HT1080 (cell line): ENCODE measurements at places on chromosomes 16 and 17.

GRCh38 chr16:12011565-12011964, 35.0 kb downstream of the SNX29 start:
- DNase-seq = no peak

DNA sequence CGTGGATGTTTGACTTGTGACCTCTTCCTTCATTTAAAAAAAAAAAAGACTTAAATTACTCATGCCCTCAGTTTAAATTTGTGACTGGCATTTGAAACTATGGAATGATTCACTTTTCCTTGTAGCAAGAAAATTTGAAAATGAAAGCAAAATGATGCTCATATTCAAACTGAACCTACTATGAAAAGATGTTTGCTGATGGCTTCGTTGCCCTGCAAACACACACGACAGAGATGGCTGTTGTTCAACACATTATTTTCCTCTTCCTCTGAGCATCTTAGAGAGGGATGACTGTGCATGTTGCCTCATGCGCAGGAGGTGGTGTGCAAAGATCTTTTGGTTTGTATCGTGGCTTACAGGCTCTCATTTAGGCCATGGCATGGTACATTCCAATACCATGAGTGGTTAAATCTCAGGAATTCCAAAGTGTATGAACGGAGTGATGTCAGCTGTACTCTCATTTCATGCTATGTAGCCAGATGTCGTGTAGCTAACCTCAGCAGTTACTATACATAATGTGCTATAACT, 164.5 kb downstream of the PRKCA start:
- peak; percentile 99 for DNase-seq

DNA sequence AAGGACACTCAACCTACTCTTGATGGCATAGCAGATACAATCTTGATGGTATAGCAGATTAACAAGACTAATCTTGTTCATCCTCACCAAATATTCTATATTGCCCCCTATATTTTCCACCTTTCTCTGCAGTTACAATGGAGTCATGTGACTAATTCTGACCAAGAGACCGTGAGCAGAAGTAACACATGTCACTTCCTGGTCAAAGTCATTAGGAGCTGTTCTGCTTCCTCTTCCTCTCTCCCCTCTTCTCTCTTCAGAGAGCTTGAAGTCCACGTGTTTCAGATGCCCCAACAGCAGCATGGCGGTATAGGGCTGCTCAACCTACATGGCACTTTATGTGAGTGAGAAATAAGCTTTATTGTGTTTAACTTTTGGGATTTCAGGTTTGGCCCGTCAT, 55.3 kb upstream of the ERCC4 start:
- DNase-seq = peak; percentile 16

DNA sequence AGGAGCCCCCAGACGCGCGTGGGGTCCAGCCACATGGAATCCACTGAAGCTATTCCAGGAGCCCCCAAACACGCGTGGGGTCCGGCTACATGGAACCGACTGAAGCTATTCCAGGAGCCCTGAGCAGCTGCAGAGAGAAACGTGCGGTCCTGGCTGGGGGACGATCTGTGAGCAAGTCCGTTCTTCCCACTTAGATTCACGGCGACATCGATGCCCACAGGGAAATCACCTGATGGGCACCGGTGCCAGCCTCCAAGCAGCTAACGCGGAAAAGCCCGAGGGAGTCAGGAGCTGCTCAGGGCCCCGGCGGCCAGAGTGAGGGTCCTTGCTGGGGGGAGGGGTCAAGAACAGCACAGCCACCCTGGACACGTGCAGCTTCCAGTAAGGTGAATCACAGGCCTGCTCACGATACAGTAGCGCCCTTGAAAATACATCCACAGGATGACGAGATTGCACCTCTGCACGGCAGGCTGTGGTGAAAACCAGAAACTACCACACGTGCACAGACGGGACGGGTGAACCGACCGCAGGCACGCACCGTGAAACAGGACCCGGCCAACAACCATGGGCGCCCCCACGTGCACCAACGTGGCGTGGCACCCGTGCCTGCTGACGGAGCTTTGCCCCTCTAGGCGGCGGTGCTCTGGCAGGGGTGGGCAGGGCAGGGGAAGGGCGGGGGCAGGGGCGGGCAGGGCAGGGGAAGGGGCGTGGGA, 77.7 kb upstream of the GNG13 start:
- peak; percentile 29 for DNase-seq

GRCh38 chr16:53611179-53611696, 92.4 kb downstream of the RPGRIP1L start:
- no peak for DNase-seq

DNA sequence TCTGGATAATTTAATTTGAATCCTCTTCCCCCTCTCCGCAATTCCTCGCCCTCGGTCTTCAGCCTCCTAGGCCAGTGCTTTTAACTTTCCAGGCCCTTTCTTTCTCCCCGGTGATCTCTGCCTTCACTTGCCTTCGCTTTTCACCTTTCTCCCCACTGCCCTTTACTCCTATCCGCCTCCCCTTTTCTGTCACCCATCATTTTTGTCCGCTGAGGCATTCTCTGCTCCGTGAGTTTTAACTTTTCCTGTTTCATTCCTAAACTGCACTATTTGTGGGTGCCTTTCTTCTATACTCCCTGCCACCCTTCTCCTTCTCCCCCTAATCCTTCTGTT, 729 bp downstream of the LONP2 start:
- no peak for DNase-seq

DNA sequence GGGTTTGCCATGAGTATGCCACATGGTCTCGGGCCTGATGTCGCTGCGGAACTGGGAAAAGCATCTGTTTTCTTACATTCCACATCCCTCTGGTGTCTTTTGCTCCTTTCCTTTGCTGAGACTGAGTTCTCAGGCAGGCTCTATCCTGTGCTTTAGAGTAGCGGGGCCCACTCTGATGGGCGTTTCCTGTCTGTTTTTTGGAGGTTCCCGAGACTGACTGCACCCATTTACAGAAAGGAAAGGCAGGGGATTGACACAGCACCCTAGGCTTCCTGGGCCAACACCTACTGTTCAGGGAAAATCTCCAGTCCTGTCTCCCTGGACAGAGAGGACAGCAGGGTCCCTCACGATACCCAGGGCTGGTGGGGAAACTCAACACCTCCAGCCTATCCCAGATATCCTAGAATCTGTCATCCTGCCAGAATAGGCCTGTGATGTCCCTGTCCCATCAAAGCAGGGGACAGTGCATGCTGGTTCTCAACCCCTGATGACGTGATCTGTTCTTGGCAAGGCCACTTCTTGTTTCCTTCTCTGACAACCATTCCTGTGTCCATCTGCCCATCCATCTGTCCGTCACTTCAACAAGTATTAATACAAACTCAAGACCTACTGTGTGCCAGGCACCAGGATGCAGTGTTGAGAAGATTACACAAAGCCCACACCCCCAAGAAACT, 42.2 kb downstream of the ACTG1 start:
- no peak for DNase-seq

GRCh38 chr17:51371732-51372151, 111.4 kb downstream of the UTP18 start:
- DNase-seq = peak; percentile 83

- no peak for DNase-seq
These were observed 34.0 kb downstream of the RAB11FIP4 start for GRCh38 chr17:31425282-31426040.

- DNase-seq = peak; percentile 67
These were observed 77.5 kb upstream of the N4BP1 start for GRCh38 chr16:48687421-48688038.

GRCh38 chr16:68860978-68861892, 17.9 kb downstream of the TANGO6 start:
- no peak for DNase-seq

GRCh38 chr16:212999-213398, 16.2 kb downstream of the LUC7L start:
- DNase-seq = no peak

DNA sequence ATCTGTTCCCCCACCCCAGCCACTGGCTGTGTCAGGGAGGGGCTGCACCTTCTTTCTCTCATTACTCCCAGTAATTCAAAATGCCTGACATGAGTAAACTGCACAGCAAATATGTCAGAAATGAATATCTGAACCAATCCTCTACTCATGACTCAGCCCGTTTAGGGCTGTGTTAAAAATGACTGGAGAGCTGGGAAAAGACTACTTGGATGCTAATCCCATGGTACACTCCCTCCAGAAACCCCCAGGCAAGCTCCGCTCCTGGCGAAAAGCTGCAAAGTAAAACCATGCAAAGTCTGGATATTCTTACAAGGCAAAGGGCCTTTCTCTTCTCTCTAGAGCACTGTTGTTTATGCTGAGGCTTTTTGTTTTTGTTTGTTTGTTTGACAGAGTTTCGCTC, 448.1 kb upstream of the DYNLRB2 start:
- no peak for DNase-seq

GRCh38 chr17:75864448-75864871, 9.3 kb upstream of the WBP2 start:
- DNase-seq = peak; percentile 52

- DNase-seq = no peak
These were observed 21.3 kb downstream of the C16orf74 start for GRCh38 chr16:85729452-85730185.

GRCh38 chr17:74776990-74777389, 845 bp upstream of the NAT9 start:
- no peak for DNase-seq

- DNase-seq = peak; percentile 35
These were observed 336.8 kb upstream of the MON1B start for GRCh38 chr16:76854234-76854633.

- DNase-seq = peak; percentile 57
These were observed 70.8 kb downstream of the EMP2 start for GRCh38 chr16:10509534-10510025.

- no peak for DNase-seq
These were observed 36.7 kb downstream of the ZNRF1 start for GRCh38 chr16:75035410-75035968.

- DNase-seq = no peak
These were observed 89.9 kb downstream of the PGS1 start for GRCh38 chr17:78468366-78468765.

DNA sequence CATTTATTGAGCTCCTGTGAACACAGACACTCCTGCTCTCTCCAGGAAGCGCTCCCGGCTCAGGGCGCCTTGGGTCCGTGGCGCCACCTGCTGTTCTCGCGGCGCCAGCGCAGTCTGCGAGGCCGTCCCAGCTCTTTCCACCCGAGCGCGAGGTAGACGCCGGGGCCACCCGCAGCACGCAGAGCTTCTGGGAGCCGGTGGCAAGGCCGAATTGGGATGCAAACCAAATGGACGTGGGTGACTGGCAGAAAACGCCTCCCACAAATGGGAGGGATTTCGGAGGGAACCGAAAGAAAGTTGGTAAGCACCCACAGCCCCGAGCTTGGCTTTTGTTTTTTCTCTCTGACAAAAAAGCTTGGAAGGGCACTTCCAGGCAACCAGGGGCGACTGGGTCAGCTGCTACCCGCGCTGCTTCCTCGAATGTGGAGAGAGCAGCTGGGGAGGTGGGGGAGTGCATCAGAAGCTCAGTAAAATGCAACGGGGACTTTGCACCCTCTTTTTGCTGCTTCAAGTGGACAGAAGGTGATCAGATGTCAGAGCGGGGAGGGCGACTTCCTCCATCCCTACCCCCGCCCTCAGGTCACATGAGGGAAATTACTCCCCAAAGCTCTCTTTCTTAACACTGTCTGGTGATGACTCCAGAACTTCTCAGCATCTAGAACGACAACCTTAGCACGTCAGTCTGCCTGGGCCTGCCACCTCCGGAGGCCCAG, 13.5 kb upstream of the N4BP1 start:
- peak; percentile 83 for DNase-seq

DNA sequence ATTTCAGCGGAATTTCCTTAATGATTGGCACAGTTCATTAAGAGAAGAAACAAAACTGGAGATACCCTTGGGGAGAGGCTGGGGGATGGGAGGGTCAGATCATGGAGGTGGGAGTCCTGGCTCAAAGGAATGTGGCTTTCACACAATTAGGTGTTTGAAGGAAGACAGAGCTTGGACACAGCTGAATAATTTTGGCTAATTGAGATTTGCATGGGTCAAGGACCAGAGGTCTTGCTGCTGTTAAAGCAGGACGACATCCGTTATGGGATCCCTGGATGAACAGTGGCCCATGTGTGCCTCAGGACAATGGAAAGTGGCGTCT, 160.3 kb downstream of the HS3ST3B1 start:
- DNase-seq = no peak

GRCh38 chr16:87924811-87925670, 11.3 kb downstream of the CA5A start:
- DNase-seq = no peak

DNA sequence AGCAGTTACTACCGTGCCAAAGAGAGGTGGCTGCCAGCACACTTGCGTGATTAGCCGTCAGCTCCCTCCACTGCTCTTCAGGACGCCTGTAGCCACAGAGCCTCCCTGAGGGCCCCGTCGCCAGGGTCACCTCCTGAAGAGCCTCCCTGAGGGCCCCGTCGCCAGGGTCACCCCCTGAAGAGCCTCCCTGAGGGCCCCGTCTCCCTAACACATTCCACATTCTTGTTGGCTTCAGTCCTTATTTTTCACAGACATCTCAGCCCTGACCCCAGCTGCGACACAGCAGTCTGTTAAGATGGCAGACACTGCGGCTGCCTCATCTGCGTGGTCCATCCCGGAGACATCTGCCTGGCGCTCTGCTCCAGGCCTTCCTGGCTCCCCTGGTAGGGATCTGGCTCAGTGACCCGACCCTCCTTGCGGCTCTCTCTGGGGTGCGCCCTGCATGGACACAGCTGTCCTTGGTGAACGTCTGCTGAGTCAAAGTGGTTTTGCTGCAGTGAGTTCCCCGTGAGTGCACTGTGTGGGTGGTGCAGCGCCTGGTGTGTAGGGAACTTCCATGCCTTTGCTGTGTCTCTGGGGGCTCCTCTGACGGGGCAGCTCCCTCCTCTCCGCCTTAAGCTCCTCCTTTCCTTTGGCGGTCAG, 11.4 kb downstream of the ACSF3 start:
- no peak for DNase-seq

- DNase-seq = no peak
These were observed 30.1 kb downstream of the CRLF3 start for GRCh38 chr17:30794372-30794771.

- DNase-seq = no peak
These were observed 417.1 kb upstream of the CDH11 start for GRCh38 chr16:65538976-65539375.

- peak; percentile 48 for DNase-seq
These were observed at the start of gene VEZF1 for GRCh38 chr17:57987581-57988300. Gene VEZF1 (minus strand): TSS chr17:57988254. CDS start chr17:57988111, 143 bp downstream.

DNA sequence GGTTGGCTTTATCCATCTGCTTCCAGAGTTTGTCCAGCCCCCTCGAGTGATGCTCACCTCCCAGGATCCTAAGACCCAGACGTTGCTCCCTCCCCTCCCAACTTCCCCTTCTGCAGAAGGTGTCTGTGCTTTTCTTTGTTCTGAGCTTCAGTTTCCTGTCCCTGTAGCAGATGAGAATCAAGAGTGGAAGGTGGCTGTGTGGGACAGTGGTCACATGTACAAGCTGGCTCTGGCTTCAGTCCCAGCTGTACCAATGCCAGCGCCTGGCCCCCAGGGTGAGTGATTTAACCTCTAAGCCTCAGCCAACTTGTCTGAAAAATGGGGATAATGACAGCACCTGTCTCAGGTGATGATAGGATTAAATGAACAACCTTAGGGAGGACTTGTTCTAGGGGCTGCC, 7.7 kb downstream of the PRR15L start:
- DNase-seq = no peak

GRCh38 chr16:68902003-68902968, 59.0 kb downstream of the TANGO6 start:
- DNase-seq = peak; percentile 74

- no peak for DNase-seq
These were observed 263.9 kb downstream of the MAF start for GRCh38 chr16:79336437-79337229.

- no peak for DNase-seq
These were observed 6.7 kb downstream of the CEP295NL start for GRCh38 chr17:78896091-78896833.
